Colonic mucosa (tissue), 4 donors: ENCODE measurements at places on chromosomes 6 and 20. TPM values are rescaled to one million over a fixed set of nuclear protein-coding genes. Genes with fewer than 3 reads are reported as not detected.

- no peaks in the 10 kb centered on the region for H3K36me3 ChIP-seq
- H3K4me3 ChIP-seq: no peak overlapping the region
- H3K27me3 ChIP-seq: no peaks in the 10 kb centered on the region
- no peak for DNase-seq
- no peak overlapping the region for H3K27ac ChIP-seq
Observed at GRCh38 chr6:133978896-133979240, 25.8 kb downstream of the TBPL1 start.

GRCh38 chr6:81978230-81978629 is 225.7 kb upstream of the TENT5A start:
- no peak for DNase-seq
- no peaks in the 10 kb centered on the region for H3K4me1 ChIP-seq
- no peak overlapping the region for H3K4me3 ChIP-seq
- H3K36me3 ChIP-seq: no peaks in the 10 kb centered on the region
- no peak overlapping the region for H3K27ac ChIP-seq
- no peaks in the 10 kb centered on the region for H3K27me3 ChIP-seq

GRCh38 chr6:13241364-13241763 is 87.0 kb downstream of the TBC1D7 start:
- no peak overlapping the region for H3K4me3 ChIP-seq
- H3K27me3 ChIP-seq: no peaks in the 10 kb centered on the region
- no peak overlapping the region for H3K27ac ChIP-seq
- DNase-seq: no peak
- H3K4me1 ChIP-seq: no peaks in the 10 kb centered on the region

GRCh38 chr20:46367967-46368901 is 38.2 kb downstream of the ELMO2 start:
- H3K4me3 ChIP-seq: no peak overlapping the region
- peaks cover 32% of the 10 kb centered on the region for H3K36me3 ChIP-seq
- DNase-seq: no peak
- peaks cover 9% of the 10 kb centered on the region for H3K4me1 ChIP-seq

MUCL3 gene
- total RNA-seq: not detected
